ENCODE measurements at places on chromosomes 16 and 17.
A peak's percentile ranks its signal among the peaks of the same experiment; 100 is the strongest.

- DNase-seq: no peak
Measured at GRCh38 chr17:2981325-2981724, 82.1 kb downstream of the OR1D5 start.

DNA sequence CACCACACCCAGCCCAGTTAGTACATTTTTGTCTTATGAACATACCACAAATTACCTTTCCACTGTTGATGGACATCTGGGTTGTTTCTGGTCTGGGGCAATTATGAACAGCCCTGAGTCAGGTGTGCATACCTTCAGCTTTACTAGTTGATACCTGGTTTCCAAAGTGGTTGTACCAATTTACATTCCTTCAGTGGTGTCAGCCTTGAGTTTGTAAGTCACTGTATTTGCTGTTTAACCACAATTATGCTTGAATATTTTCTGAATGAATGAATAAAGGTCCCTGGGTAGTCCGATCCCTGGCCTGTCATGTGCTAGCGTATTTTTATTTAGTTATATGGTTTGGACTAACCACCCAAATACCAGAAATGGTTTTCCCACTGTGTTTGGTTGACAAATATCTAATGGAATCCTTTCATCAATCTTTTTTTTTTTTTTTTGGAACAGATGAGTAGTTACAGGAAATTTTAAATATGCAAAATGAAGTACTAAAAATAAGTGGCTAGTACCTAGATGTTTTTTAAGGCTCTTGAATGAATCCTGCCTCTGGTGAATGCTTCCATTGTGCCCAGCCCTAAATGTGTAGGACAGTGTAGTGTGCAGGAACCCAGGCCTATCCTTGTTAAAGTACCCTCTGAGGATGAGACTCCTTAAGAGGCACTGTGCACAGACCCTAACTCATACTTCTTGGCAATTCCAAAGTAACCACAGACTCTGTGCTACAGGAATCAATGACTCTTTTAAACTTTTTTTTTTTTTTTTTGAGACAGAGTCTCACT lies 3.7 kb downstream of the DUSP14 start:
- DNase-seq: no peak

DNA sequence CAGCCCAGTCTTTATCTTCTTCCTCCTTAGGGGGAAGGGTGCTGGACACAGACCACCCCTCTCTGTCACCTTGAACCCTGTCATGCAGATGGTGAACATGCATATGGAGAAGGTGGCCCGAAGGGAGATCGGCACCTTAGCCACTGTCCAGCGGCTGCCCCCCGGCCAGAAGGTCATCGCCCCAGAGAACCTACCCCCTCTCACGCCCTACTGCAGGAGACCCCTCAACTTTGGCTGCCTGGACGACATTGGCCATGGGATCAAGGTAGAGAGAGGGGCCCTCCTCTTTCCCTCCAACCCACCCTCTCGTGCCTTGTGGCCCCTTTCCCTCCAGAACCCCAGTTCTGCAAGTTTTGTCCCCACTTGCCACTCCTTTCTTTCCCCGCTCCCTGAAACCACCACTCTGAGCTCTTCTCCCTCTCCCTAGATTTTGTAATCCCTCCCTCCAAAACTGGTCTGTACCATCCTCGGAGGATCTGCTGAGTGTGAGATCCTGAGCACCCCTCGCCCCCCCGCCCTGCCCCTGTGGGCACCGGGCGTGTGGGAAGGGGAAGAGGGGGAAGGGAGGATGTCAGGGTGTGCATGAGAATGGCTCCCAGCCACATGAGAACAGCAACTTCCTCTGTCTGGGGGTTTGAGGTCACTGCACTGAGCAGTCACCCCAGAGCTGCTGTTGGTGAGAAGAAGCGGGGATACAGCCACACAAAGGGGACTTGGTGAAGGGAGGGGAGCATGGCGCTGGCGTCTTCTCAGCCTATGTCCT lies 7.3 kb downstream of the ABI3 start:
- no peak for DNase-seq

DNA sequence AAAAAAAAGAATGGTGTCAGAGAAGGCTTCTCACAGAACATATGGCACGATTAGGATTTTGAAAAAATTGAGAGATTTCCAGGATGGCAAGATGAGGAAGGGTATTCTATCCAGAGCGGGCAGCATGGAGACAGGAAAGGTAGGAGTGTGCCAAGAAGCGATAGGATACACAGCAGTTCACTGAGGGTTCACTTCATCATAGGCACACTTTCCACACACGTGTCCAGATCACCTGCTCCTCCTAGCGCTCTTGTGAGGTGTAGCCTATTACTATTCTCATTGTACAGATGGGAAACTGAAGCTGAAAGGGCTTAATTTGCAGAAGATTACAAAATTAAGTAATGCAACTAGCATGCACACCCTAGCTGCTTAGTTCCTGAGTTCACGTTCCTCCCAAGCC lies 6.2 kb upstream of the ELAC2 start:
- peak; percentile 27 for DNase-seq

- peak; percentile 66 for DNase-seq
Measured at GRCh38 chr17:75032720-75033280, 14.0 kb downstream of the ATP5PD start.

- peak; percentile 65 for DNase-seq
Measured at GRCh38 chr16:57795431-57795878, 6.8 kb downstream of the KIFC3 start.

DNA sequence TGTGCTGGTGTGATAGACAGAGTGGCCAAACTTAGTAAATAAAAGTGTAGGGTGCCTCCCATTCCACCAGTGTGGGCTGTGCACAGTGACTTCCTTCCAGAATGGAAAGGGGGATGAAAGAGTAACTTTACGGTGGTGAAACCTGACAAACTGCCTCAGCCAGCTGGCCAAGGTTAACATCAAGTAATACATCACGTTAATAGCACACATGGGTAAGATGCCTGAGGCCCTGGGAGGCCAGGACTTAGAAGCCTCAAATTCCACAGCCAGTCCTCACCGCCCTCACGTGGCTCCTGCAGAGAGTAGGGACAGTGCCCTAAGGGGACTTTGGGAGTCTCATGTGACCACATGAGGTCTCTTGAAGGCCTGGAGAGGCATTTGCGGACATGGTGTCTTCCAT lies 14.1 kb downstream of the RMI2 start:
- DNase-seq: no peak

DNA sequence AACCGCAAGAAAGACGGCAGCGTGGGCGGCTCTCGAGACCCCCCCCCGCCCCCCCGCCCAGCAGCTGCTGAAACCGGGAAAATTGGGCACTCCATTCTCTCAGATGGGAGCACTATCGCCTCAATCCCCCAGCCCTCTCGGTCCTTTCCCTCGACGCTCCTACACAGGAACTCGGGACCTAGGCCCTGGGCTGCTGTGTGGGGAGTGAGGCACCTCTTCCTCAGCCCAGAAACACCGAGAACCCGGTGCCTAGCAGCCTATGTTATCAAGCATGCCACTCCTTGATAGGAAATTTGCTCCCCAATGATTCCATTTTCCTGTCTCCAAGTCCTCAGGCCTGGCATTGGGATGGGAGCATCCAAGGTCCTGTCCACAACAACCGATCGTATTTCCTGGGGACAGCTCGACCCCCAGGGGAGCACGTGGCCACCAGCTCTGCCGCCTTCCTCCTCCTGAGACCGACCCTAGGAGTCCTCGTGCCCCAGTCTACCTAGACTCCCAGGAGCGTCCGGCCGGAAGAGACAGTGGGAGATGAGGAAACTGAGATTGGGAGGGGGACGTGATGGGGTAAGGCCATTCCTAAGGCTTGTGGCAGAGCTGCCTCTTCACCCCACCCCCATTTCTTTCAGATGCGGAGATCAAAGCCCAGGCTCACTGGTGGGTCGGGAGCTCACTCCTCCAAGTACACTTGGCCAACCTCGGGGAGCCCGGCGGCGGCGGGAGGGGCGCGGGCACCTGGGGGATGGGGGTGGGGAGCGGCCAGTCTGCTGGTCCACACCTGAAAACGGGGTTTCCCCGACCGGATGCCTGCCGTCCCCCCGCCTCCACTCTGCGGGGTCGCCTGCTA lies 17.5 kb upstream of the CBX8 start:
- peak; percentile 79 for DNase-seq

DNA sequence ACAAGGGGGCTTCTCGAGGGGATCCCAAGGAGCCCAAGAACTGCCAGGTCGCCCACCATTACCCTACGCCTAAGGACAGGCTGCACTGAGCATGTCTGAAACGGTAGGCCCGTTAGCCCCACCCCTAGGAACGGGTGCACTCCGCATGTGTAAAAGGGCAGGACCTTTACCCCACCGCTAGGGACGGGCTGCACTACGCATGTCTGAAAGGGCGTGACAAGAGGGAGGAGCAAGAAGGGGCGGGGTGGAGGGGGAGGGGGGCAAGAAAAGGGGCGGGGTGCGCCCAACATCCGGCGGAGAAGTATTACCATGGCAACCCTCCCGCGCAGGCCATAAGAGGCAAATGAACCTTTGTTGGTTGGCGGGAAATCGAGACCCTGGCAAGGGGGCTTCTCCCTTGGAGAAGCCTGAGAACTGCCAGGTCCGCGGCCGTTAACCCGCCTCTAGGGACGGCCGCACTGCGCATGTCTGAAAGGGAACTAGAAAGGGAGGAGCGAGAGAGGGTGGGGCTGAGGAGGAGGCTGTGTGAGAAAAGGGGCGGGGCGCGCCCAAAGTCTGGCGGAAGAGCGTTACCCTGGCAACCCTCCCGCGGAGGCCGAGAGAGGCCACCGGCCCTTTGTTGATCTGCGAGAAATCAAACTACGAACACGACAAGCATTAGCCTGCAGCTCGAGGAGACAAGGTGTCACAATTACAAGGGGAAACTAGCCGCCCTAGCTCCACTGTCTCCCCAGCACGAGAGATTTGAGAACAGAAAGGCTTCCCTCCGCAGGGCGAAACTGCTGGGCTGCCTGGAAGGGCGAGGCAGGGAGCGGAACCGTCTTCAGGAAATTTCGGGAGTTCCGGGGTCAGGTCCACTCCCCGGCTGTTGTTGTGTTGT lies 2046.8 kb downstream of the TP53TG3F start:
- DNase-seq: peak; percentile 0

DNA sequence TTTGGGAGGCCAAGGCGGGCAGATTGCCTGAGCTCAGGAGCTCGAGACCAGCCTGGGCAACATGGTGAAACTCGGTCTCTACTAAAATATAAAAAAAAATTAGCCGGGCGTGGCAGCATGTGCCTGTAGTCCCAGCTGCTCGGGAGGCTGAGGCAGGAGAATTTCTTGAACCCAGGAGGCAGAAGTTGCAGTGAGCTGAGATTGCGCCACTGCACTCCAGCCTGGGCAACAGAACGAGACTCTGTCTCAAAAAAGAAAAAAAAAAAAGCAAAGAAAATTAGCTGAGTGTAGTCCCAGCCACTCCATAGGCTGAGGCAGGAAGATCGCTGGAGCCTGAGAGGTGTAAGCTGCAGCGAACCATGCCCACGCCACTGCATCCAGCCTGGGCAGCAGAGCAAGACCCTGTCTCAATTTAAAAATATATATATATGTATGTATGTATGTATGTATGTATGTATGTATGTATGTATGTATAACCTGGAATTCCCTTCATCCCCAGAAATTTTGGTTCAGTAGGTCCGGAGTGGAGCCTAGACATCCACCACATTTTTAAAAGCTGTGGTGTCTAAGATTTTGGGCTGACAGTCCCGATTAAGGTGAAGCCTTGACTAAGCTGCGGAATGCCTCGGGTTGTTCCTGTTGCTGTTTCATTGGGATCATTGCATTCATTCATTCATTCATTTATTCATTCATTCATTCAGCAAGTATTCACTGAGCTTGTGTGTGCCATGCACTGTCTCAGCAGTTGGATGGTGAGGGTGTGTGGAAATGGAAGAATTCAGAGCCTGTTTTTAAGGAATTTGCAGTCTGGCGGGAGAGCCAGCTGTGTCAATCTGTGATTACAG lies 25.9 kb downstream of the TMEM94 start:
- DNase-seq: no peak

GRCh38 chr17:78307887-78308638 lies 51.8 kb downstream of the SOCS3 start:
- no peak for DNase-seq

DNA sequence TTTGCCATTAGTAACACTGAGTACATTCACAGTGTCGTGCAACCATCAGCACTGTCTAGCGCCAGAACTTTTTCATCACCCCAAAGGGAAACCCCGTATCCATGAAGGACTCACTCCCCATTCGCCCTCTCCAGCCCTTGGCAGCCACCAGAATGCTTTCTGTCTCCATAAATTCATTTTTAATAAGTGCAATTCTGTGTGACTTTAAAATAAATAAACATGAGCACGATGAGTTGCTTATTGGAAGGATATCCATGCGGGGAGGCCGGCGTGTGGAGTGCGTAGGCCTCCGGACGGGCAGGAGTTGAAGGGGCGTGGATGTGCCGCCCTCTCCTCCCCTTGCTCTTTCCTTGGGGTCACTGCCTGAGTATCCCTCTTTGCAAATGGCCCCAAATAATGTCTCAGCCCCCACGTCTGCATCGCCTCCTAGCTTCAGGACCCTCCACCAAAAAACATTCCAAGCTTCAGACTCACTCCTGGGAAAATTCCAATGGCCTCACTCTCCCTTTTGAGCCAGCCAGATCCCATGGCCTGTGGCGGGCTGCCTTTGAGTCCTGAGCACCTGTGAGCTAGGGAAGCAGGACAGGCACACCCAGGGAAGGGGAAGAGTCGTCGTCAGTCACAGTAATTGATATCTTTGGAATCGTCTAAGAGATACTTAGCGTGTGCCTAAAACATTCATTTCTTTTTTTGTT lies 306.3 kb downstream of the SEC14L1 start:
- DNase-seq: no peak

GRCh38 chr17:61338000-61338798 lies 61.4 kb upstream of the TBX2 start:
- peak; percentile 36 for DNase-seq

GRCh38 chr16:1308036-1308976 lies 1.1 kb upstream of the UBE2I start:
- DNase-seq: peak; percentile 93

- DNase-seq: peak; percentile 1
Measured at GRCh38 chr16:26963109-26963508, 103.6 kb upstream of the C16orf82 start.

- no peak for DNase-seq
Measured at GRCh38 chr17:73141411-73141810, 23.4 kb upstream of the SSTR2 start.

- DNase-seq: no peak
Measured at GRCh38 chr16:47778106-47778801, 317.1 kb downstream of the PHKB start.

- DNase-seq: peak; percentile 74
Measured at GRCh38 chr17:64732336-64733006, 70.4 kb upstream of the SMURF2 start.

GRCh38 chr17:3635474-3636153 lies 436 bp downstream of the SHPK start:
- DNase-seq: peak; percentile 56

DNA sequence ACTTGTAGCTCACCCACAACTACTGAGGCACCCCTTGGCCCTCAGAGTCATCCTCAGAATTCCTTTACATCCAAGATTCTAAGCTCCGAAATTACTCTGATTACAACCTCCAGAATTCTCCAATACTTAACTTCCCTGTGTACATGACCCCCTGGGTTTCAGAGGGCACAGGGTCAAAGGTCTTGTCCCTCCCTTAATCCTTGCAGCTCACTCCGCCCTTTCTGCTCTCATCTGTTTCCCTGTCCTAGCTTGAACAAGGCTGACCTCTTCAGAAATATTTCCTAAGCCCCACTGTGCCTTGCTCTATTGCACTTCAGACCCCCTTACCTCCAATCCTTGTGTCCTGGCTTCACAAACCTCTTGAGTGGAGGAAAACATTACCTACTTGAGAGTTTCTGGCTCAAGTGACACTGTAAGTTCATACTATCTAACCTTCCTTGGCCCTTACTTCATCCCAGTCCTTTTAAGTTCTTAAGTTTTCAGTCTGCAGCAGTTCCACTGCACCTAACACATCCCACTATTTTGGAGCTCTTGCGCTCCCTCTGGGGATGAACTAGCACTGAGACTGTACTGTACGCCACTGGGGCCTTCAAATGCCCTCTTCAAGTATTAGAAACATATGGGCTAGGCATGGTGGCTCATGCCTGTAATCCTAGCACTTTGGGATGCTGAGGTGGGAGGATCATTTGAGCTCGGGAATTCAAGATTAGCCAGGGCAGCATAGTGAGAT lies 6.2 kb downstream of the N4BP1 start:
- no peak for DNase-seq

All from DMS53 (cell line).